ENCODE measurements at places on chromosomes 11 and 22. TPM values are rescaled to one million over a fixed set of nuclear protein-coding genes. Genes with fewer than 3 reads are reported as not detected.

GRCh38 chr22:42283278-42284201 is 13.1 kb upstream of the TCF20 start:
- DNase-seq: peak; percentile 20
- no peak overlapping the region for H3K4me3 ChIP-seq
- H3K4me1 ChIP-seq: no peaks in the 10 kb centered on the region
- no peaks in the 10 kb centered on the region for H3K36me3 ChIP-seq

Gene ZNF280B
- 0.33 TPM for total RNA-seq

- H3K27me3 ChIP-seq: no peaks in the 10 kb centered on the region
- H3K4me3 ChIP-seq: no peak overlapping the region
- H3K36me3 ChIP-seq: peaks cover 8% of the 10 kb centered on the region
- no peaks in the 10 kb centered on the region for H3K4me1 ChIP-seq
- no peak for DNase-seq
These were observed 33.4 kb downstream of the TSG101 start for GRCh38 chr11:18493310-18493709.

Gene FAT3
- total RNA-seq: 16.2 TPM

Gene VWCE
- 1.7 TPM for total RNA-seq

DNA sequence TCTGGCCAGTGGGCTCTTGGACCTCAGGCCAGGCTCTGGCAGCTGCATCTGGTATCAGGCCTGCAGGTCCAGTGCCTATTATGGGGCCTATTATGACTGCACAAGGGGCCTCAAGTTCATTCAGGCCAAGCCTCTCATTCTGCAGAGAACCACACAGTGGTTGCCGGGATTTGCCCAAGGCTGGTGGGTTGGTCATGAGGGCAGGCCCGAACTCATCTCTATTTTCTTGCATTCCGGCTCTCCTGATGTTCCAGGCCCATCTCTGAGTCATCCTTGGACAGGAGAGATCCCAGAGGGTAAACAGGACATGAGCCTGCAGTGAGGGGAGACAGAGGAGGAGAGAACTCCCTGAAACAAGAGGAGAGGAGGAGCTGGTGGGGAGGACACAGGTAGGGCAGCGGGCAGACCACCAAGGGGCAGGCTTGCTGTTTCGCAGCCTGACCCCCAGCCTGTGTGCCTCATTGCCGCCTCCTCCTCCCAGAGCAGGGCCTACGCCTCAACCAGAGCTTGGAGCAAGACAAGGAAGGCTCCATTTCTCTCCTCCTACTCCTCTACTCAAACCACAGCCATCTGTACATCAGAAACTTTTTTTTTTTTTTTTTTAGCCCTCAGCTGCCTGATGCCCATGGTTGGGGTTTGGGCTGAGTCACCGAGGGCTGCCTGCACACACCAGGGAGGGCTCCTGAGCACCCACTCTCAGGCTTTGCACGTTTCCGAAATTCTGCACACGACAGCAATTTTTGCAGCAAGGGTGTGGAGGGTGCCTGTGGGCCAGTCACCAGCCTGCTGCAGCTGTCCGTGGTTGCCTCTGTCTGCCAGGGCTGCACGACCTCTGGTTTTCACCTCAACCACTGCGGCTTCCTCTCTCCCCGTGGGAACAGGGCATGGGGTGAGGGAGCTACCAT is 12.7 kb upstream of the TREH start:
- no peaks in the 10 kb centered on the region for H3K27me3 ChIP-seq
- H3K27ac ChIP-seq: no peak overlapping the region
- H3K4me1 ChIP-seq: peaks cover 12% of the 10 kb centered on the region
- peak; percentile 59 for DNase-seq
- no peaks in the 10 kb centered on the region for H3K36me3 ChIP-seq

Data from fibroblast of lung (primary cell).